ENCODE measurements at places on chromosomes 16 and 17. TPM values are rescaled to one million over a fixed set of nuclear protein-coding genes. Genes with fewer than 3 reads are reported as not detected.
A peak's percentile ranks its signal among the peaks of the same experiment; 100 is the strongest.

DNA sequence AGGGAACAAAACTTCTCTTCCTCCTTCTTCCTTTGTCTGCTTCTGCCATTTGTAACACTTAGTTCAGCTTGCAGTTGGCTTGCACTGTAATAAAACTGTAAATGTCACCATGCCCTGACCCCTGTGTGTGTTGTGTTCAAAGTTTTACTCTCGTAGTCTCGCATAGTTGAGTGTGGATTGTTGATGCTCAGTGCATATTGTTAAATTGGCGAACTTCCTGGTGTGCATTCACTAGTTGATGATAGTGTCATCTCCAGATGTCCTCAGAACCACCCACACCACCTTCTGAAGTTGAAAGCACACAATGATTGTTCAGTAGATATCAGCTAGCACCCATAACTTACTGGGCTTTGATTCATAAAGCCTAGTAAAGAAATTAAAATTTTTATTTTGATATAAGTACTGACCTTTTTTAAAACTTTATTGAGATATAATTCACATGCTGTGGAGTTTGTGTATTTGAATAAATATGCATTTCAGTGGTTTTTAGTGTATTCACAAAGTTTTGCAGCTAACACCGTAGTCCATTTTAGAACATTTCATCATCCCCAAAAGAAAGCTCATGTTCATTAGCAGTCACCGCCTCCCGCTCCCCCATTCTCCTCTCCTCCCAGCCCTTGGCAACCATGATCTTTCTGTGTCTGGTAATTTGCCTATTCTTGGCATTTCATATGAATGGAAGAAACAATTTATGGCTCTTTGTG is 25.0 kb downstream of the USP10 start:
- no peak for DNase-seq
- H3K4me1 ChIP-seq = peaks cover 68% of the 10 kb centered on the region
- no peaks in the 10 kb centered on the region for H3K27me3 ChIP-seq
- peak overlapping the region; percentile 60 for H3K4me3 ChIP-seq
- H3K36me3 ChIP-seq = peaks cover 11% of the 10 kb centered on the region

DNA sequence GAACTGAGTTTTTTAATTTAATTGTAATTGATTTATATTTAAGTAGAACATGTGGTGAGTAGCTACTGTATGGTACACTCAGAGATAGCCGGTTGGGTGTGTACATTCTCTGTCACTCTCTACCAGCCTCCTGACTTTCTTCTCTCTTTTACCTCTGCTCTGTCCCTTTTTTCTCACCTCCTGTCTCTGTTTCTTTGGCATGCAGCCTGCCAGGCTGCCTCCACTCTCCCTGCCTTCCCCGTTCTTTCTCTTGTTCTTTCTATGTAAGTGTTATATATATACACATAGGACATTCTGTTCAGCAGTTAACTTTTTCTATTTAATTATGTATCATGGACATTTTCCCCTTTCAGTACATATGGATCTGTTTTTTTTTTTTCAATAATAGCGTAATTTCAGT is 50.8 kb downstream of the MRTFB start:
- no peak overlapping the region for H3K27ac ChIP-seq
- no peak for DNase-seq
- H3K4me3 ChIP-seq = no peak overlapping the region
- no peaks in the 10 kb centered on the region for H3K36me3 ChIP-seq

DNA sequence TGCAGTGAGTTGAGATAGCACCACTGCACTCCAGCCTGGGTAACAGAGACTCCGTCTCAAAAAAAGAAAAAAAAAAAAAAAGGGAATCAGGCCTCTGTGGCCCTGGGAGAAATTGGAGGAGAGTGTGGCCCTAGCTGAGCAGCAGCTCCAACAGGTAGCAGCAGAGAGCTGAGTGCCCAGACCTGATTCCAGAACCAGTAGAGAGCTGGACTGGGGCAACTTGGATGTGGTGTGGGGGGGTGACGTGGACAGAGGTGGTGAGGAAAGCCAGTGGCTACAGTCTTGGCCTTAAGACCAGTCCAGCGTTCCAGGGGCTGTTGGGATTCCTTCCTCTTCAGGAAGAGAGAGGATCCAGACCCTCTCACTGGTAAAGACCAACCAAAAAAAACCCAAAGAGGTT is 1.7 kb downstream of the HSPB9 start:
- no peak overlapping the region for H3K27ac ChIP-seq
- H3K27me3 ChIP-seq = no peaks in the 10 kb centered on the region
- H3K4me3 ChIP-seq = no peak overlapping the region

DNA sequence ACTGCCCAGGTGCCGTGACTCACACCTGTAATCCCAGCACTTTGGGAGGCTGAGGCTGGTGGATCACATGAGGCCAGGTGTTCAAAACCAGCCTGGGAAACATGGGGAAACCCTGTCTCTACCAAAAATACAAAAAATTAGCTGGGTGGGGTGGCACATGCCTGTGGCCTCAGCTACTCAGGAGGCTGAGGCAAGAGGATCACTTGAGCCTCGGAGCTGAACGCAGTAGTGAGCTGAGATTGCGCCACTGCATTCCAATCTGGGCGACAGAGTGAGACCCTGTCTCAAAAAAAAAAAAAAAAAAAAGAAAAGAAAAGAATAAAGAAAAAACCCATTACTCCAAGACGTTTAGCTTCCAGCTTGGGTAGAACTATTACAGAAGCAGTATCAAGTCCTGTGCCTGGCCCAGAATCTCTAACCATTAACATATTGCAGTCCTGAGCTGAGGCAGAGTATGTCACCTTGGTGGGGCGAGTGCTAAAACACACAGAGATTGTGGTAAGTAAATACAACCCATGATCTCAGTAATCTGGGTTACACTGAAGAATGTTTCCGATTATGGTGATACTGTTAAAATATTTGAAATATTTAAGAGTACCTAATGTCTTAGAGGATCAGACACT is 23.2 kb upstream of the CFAP20 start:
- H3K36me3 ChIP-seq = no peaks in the 10 kb centered on the region
- H3K4me3 ChIP-seq = no peak overlapping the region
- peaks cover 5% of the 10 kb centered on the region for H3K4me1 ChIP-seq
- H3K27ac ChIP-seq = no peak overlapping the region

- peaks cover 4% of the 10 kb centered on the region for H3K36me3 ChIP-seq
- peak overlapping the region; percentile 98 for H3K4me3 ChIP-seq
- H3K27ac ChIP-seq = peak overlapping the region; percentile 95
Observed at GRCh38 chr17:44502598-44503146, 534 bp downstream of the GPATCH8 start.

DNA sequence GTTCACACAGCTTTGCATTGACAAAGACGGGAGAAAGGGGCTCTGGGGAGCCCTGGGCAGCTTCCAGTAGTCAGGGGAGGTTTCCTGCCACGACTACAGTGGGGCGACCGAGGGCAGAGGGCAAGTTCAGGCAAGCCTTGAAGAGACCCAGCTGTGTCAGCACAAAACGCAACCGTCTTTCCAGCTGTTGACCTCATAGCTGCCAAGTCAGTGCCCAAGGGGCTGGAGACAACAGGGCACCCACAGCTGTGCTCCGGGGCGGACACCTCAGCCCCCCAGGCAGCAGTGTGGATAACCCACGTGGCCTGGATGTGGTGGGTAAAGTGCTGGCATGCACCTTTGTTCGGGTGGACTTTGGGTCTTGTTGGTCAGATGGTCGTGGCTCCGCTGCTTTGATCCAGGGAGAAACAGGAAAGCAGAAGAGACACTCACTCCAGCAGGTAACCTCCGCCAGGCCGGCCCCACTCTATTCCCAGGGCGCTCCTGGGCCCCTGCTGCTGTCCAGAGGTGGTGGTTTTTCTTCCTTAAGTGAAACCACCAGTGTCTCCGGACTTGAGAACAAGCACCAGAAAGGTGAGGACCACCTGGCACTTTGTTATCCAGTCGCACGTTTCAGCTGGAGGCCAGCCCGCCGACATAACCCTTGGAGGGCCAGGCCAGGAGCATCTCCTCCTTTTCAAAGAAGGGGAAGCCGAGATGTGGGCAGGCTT is 17.6 kb upstream of the CBX2 start:
- H3K36me3 ChIP-seq = no peaks in the 10 kb centered on the region
- no peak overlapping the region for H3K4me3 ChIP-seq
- DNase-seq = no peak
- H3K27me3 ChIP-seq = peaks cover 4% of the 10 kb centered on the region

DNA sequence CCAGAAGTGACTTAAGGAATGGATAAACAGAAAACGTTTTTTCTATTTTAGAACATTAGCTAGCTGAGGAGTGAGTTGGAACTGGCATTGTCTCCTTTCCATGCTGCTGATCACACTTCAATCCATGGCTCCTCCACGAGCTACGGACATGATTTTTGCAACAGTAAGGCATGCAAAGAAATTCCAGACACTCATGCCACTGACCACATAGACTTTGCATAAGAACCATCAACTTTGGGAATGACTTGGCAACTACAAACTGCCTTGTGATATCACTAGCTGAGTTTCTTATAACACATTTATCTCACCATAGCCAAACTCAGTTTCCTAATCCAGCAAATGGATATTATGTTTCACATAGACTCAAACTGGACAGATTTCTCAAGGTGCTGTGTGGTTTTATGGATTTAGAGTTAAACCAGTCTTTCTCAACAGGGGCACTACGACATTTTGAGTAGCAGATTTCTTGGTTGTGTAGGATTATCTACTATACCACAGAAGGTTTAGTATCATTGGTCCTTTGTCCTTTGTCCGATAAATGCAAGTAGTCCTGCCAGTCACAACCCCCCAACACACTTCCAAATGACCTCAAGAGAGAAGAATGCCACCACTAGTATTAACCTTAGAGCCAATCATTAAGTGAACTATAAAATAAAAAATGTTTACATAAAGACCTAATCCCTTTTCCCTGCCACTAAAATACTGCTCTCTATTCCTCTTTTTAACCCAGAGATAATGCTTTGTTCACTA is 48.3 kb upstream of the C17orf78 start:
- H3K36me3 ChIP-seq = peaks cover 20% of the 10 kb centered on the region
- H3K4me3 ChIP-seq = no peak overlapping the region
- H3K4me1 ChIP-seq = no peaks in the 10 kb centered on the region
- H3K27ac ChIP-seq = no peak overlapping the region
- no peaks in the 10 kb centered on the region for H3K27me3 ChIP-seq

DNA sequence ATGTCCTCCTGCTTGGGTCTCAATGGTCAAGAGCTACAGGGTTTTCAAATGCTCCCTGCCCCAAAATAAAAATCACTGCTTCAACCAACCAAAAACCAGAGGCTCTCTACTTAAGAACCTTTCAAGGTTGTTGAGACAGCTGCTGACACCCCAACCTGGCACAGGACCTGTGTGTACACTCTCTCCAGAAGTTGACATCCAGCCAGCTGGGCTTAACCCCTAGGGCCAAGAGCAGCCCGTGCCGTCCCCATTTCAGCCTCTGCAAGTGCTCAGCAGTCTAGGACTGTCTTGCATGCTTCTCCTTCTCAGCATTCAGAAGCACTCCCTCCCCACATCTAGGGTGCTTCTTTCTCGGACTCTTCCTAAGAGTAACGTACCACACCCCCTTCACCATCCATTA is 59.0 kb upstream of the TRAP1 start:
- H3K36me3 ChIP-seq = peaks cover 39% of the 10 kb centered on the region
- H3K4me3 ChIP-seq = no peak overlapping the region
- no peak for DNase-seq
- no peaks in the 10 kb centered on the region for H3K27me3 ChIP-seq
- no peak overlapping the region for H3K27ac ChIP-seq
- peaks cover 5% of the 10 kb centered on the region for H3K4me1 ChIP-seq

CCL5 gene
- total RNA-seq = 30.2 TPM

DNA sequence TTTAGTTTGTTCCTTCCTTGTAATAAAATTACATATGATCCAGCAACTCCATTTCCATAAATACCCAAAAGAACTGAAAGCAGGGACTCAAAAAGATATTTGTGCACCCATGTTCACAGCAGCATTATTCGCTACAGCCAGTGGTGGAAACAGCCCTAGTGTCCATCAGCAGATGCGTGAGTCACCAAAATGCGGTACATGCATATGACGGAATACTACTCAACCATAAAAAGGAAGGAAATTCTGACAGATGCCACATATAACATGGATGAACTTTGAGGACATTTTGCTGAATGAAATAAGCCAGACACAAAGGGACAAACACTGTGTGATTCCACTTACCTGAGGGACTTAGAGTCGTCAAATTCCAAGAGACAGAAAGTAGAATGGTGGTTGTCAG is 9.1 kb upstream of the SLC47A2 start:
- no peak overlapping the region for H3K27ac ChIP-seq
- DNase-seq = no peak
- no peaks in the 10 kb centered on the region for H3K36me3 ChIP-seq
- no peak overlapping the region for H3K4me3 ChIP-seq
- H3K27me3 ChIP-seq = no peaks in the 10 kb centered on the region

DNA sequence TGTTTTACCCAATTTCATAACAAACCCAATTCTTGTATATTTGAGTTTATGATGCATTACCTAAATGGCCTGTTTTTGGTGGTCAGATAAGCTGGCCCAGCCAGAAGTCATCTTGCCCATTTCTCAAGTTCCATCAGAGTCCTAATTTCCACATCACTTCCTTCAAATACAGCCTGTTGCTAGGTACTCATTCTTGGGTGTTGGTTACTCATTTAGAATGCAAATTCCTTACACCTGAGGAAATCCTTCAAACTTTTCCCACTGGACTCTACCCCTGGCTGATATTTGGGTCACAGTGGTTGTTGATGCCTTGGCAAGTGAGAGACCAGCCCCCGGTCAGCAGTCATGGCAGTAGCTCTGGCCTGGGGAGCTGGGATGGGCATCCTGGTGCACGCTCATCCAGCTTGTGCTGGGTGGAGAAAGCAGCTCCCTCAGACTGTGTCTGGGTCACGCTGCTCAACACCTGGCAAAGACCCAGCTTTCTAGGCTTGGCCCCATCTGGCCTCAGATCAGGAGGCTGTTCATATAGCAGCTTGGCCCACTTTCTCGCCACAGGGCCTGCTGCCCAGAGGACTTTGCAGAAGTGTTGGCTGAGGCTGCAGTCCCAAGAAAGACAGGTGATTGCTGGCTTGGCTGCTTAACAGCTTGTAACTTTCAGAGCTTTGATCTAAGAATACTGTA is 25.8 kb downstream of the WSB1 start:
- peaks cover 28% of the 10 kb centered on the region for H3K36me3 ChIP-seq
- no peaks in the 10 kb centered on the region for H3K4me1 ChIP-seq
- H3K27me3 ChIP-seq = no peaks in the 10 kb centered on the region
- H3K4me3 ChIP-seq = no peak overlapping the region
- no peak for DNase-seq

C16orf89 gene
- total RNA-seq = not detected

ZG16B gene
- 11.7 TPM for total RNA-seq

GRCh38 chr17:40608061-40608581 is 39.5 kb downstream of the SMARCE1 start:
- H3K27me3 ChIP-seq = peaks cover 3% of the 10 kb centered on the region
- H3K27ac ChIP-seq = peak overlapping the region; percentile 93
- peak overlapping the region; percentile 39 for H3K4me3 ChIP-seq
